ENCODE measurements at places on chromosomes 11 and 22. TPM values are rescaled to one million over a fixed set of nuclear protein-coding genes. Genes with fewer than 3 reads are reported as not detected.

Gene CARD10
- 18.3 TPM for total RNA-seq

Gene CDC42EP2
- 4.6 TPM for total RNA-seq

Gene GLB1L2
- total RNA-seq = 9.8 TPM

Gene GAB4
- total RNA-seq = not detected

Gene FXYD6
- total RNA-seq = not detected

Gene BRD1
- 19.3 TPM for total RNA-seq

Gene IL10RA
- not detected for total RNA-seq

Gene SLC25A45
- total RNA-seq = not detected

Gene SMIM35
- not detected for total RNA-seq

Gene KCNK4
- 0.14 TPM for total RNA-seq

Gene FAM227A
- 0.41 TPM for total RNA-seq

GRCh38 chr11:132408877-132409276, 1038.5 kb downstream of the NTM start:
- no peak for DNase-seq

- no peak for DNase-seq
These were observed 6.1 kb upstream of the NFAM1 start for GRCh38 chr22:42438293-42438650.

DNA sequence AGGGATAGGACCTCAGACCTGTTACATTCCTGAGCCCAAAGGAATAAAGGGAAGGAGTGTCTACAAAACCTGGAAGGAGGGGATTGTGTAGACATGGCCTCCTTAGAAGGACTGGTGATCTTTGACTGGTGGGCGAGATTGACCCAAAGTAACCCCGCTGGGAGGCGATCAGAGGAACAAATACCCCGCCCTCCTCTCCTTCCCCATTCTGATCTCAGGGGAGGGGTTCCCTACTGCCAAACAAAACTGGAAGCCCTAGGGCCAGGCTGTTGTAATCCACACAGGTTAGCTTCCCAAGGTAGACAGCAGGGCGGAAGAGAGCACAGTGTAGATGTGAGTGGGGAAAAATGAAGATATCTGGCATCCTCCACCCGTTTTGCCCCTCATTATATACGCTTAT, 24.7 kb downstream of the NCF4 start:
- DNase-seq = no peak

- no peak for DNase-seq
These were observed 9.4 kb upstream of the SOX6 start for GRCh38 chr11:16365581-16366228.

DNA sequence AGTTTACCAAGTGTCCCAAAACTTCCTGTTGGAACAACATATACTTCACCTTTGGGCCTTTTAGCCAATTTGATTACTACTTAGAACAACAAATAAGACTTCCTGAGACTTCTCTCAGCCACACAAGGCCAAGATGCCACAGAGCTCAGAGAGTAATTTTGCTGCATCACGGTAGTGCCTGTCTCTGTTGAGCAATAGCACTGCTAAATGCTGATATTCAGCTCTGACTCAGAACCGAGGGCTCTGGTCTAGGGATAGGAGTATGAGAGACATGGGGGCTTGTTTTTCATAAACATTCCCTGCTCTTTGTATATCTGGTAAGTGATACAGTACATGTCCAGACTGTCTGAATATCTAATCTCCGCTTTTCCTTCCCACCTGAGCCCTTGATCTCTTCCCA, 260.4 kb upstream of the ARHGAP20 start:
- no peak for DNase-seq

DNA sequence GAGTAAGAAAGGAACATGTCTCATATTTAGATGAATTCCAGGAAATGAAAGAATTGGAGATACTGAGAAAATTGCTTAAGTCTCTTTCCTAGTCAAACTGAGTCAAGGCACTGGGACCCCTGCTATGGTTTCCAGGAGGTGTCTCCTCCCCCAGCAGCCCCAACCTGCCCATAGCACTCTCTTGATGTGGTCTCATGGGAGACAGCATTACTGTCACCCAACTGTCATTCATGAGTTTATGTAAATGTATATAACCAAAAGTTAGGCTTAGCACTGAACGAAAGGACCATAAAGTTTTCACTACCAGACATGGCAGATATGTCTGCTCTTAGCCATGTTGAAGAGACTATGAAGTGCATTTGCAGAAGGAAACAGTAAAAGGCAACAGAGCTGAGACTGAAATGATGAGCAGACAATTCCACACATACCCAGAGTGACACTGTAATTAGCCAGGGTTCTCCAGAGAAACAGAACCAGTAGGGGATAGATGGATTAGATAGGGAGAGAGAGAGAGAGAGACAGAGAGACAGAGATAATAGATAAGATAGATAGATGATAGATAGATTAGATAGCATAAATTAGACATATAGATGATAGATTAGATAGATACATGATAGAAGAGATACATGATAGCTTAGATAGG, 328.1 kb downstream of the BRD1 start:
- DNase-seq = no peak

DNA sequence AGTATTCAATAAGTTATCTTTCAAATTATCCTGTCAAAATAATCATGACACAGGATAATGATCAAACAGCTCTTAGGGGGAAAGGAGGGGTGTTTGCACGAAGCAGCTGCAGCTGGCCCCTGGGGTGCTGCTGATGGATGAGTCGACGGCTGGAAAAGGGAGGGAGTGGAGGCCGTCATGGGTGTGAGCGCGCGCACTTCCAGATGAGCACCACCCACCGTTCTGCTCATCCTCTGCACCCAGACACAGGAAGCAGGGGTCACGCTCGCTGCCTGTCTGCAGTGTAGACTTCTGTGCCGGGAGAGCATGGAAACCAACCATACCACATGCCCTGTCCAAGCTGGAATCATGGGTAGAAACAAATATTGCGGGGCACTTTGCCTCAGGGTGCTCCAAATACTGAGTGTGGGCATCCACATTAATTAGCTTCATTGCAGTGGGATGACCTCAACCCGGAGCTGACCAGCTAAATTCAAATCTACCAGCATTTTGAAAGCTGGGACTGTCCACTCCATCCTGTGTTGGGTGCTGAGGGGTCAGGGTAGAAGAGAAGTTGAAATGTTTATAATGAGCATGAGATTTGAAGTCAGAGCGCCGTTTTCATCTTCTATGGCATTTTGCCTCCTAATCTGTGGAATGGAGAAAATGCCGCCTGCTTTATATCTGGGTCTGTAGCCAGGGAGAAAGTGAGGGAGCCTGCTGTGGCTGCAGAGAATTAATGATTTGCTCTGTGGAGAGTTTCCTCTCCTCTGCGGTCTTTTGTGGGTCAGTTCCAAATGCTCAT, 802.4 kb downstream of the TBC1D22A start:
- DNase-seq = no peak

GRCh38 chr11:34333787-34334186, 24.0 kb downstream of the ABTB2 start:
- no peak for DNase-seq

DNA sequence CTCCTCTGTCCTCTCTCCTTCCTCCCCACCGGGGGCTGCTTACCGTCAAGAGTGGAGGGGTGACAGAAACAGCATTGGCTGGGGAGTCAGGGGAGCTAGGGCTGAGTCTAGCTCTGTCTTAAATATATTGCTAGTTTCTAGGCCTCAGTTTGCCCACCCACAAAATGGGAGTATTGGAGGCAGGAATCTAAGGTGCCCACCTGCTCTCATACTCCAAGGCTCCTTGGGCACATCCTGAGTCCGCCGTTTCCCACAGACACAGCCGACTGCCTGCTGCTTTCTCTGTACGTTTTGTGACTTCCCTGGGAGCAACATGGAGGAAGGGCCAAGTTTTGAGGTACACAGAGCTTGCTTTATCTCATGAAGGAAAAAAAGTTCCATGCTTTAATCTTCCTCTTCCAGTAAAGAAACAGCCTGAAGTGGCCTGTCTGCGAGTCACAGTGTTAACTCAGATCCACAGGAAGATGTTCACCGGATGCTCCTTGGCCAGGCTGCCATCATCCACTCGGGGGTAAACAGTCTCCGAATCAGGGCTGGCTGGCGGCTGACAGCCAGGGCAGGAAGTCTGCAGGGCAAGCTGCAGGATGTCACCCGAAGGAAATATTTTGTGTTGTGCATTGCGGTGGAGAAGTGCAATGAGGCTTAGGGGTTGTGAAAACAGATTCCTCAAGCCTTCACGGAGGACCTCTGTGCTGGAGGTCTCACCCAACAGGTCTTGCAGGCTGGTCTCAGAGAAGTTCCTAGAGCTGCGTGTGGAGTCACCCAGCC, 11.0 kb upstream of the CERK start:
- DNase-seq = no peak

DNA sequence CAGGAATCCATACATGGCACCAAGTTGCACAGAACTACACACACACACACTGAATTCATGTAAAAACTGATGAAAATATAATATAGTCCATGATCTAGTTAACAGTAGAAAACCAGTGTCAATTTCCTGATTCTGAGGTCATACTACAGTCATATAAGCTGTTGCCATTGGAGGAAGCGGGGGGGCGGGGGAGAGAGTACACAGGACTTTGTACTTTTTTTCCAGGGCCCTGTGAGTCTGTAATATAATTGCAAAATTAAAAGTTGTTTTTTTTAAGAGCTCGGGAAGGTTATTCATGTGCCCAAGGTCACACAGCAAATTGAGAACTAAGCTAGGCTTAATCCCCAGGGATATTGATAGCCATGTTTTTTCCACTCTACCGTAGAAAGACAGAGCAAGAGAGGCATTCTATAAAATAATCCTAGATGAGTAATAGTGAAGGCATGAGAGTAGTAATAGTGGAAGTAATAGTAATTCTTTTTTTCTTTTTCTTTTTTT, 312.3 kb downstream of the MN1 start:
- no peak for DNase-seq

GRCh38 chr11:128300785-128301184, 286.6 kb downstream of the ETS1 start:
- DNase-seq = no peak

DNA sequence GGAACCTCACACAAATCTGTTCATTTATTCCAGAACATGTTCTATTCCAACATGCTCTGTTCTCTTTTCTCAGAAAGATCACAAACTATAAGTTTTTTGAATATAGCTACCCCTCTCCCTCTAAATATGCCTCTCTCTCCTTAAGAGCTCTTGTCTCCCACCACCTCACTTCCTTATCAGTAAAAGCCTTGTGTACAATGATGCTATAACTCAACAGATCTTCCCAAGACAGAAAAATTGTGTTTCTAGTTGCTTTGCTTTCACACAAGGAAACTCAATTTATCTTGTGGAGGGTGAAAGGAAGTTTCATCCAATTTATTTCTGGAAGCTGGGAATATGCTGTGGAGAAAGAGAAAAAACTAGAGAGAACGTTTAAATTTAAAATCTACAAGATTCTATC, 64.4 kb downstream of the FAM76B start:
- no peak for DNase-seq

- no peak for DNase-seq
These were observed 898.3 kb upstream of the FAT3 start for GRCh38 chr11:91326280-91326679.

GRCh38 chr11:18277565-18278271, 11.7 kb downstream of the SAA1 start:
- no peak for DNase-seq

DNA sequence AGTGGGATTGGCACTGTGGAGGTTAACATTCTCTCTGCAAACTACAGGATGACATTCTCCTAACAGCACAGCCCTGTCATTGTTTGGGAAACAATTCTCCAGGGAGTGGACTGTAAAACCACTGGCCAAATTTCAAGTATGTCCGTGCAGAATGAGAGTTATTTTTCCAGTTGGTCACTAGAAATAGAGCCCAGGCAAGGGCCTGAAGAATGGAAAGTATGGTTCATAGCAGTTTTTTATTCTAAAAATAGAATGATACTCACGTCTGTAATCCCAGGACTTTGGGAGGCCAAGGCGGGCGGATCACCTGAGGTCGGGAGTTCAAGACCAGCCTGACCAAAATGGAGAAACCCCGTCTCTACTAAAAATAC, 39.0 kb upstream of the CD44 start:
- DNase-seq = no peak

GRCh38 chr22:45446216-45446615, 32.7 kb downstream of the RIBC2 start:
- DNase-seq = no peak

- DNase-seq = no peak
These were observed 359.8 kb downstream of the LRRC4C start for GRCh38 chr11:41099654-41100053.

GRCh38 chr22:36873614-36874308, 13.0 kb downstream of the NCF4 start:
- peak; percentile 23 for DNase-seq

- DNase-seq = peak; percentile 16
These were observed 1.2 kb upstream of the CASTOR1 start for GRCh38 chr22:30290342-30291057.

GRCh38 chr11:121341609-121342008, 49.0 kb downstream of the SC5D start:
- no peak for DNase-seq
